Activated naive CD4-positive, alpha-beta T cell (primary cell): ENCODE measurements at places on chromosomes 7 and 10.

- no peak for DNase-seq
Observed at GRCh38 chr10:104301907-104302690, 33.1 kb downstream of the GSTO2 start.

DNA sequence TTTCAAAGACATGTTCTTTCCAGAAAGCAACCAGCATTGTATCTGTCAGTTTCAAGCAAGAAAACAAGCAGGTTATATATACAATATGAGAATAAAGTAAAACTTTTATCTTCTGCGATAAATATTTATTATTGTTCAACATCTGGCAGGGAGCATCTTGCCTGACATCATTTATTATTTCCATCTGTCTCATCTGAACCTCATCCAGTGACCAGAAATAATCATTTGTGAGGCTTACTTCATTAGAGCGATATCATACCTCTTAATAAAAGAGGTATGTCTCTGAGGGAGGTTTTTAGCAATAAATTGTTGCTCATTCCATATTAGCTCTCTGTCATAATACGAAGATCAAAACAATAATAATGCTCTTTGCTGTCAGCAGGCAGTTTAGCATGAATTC, 226.1 kb downstream of the CDC14C start:
- no peak for DNase-seq

DNA sequence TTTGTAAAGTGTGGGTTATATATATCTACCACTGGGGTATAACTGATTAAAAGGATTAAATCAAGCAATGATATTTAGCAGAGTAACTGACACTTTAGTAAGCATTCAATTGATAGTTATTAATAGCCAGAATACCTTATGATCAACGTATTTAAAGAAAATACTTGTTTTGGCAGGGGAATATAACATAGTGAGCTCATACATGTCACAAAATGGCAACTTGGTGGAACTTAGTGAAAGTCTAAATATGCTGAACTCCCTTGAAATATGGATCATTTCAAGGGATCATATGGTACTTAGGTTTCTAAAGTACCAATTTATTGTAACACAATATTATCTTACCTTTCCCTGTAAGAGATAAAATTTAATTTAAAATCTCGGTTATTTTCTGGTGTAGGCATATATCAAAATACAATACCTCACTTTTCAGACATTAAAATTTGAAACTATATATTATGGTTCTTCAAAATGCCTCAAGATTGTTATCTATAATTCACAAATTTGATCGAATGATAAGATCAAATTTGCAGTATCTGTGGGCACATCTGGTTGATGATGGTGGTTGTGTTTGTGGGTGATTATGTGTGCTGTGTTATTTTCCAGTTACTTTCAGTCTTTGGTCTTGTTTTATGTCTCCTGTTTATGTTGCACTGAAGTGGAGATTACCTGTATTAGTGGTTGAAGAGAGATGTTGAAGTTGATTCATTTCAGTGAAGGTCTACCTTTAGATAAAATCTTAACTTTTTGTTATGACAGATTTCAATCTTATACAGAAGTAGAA, 5.2 kb downstream of the ARL4A start:
- DNase-seq: no peak

DNA sequence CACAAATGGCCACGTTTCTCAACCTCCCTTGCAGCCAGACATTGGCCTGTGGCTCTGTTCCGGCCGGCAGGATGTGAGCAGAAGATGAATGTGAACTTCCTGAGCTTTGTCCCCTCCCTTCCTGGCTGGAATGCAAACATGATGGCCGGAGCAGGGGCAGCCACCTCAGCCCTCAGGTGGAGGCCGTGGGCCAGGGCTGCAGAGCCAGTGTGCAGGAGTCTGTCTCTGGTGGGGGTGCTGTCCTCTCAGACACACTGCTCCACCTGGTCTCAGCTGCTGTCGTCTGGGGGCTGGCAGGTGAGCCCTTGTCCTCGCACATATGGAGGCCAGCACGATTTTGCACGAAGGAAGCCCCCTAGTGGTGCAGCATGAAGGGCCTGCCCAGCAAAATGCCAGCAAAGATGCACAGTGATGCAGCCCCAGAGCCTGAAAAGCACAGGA, 25.3 kb upstream of the PWWP2B start:
- DNase-seq: no peak

DNA sequence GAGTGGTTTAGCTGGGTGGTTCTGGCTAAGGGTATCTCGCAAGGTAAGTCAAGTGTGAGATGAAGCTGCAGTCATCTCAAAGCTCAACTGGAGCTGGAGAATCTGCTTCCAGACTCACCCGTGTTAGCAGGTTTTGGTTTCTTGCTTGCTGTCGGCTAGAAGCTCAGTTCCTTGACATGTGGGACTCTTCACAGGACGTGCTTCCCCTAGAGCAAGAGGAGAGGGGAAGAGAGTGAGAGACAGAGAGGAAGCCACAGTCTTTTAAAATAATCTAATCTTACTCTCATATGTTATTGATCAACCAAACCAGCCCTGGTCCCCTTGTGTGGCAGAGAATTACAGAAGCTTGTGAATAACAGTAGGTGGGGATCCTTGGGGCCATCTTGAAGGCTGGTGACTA, 199.5 kb downstream of the REEP3 start:
- DNase-seq: no peak

DNA sequence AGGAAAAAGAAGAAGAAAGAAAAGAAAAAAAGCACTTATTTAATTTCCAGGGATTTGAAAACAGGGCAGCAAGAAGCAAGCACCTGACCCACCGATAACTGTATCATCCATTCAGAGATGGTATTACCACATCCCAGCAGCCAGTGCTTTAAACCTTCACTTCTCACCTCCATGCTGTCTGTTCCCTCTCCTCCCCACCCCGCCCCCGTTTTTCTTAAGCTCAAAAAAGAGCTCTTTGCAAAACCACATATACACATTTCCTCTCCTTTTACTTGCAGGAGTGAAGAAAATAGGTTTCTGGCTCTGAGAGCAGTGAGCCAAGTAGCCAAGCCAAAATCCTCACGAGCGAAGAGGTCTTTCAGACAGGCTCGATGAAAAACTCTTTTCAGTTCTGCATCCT, 2.2 kb downstream of the STOX1 start:
- no peak for DNase-seq

- DNase-seq: no peak
Observed at GRCh38 chr7:152363798-152364197, 72.0 kb downstream of the KMT2C start.

GRCh38 chr7:92720604-92721350, 115.6 kb downstream of the CDK6 start:
- DNase-seq: no peak

- no peak for DNase-seq
Observed at GRCh38 chr10:78434886-78435285, 401.2 kb downstream of the RPS24 start.

DNA sequence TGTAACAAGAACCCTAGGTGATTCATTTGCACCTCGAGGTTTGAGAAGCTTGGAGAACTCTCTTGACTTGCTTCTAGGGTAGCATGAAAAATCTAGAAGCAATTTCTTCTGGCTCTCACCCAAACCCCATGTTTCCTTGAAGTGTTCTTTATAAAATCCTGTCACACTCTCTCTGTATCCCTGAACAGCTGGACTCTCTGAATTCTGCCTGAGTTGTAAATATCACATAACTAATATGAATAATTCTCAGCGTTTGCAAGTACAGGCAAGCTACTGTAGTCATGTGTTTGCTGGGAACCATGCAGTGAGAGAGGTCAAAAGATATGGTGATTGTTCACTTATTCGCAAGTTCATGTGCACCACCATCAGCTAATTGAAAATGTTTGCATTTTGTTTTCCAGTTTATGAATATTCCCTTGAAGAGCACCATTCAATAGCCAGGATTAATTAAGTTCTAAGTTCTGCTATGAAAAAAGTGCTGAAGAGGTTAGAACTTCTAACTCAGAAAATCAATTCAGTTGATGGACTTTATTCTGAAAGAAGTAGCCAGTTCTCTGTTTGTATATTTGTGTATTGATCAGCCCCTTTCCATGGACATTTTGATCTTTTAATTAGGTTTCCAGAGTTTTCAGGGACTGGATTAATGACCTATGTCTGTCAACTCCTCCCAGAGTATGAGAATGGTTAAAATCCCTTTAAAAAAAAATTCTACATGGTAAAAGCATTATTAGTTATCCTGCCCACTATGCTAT, 243.0 kb downstream of the PLXDC2 start:
- DNase-seq: no peak

GRCh38 chr7:22827563-22827962, 4.9 kb upstream of the TOMM7 start:
- DNase-seq: no peak

DNA sequence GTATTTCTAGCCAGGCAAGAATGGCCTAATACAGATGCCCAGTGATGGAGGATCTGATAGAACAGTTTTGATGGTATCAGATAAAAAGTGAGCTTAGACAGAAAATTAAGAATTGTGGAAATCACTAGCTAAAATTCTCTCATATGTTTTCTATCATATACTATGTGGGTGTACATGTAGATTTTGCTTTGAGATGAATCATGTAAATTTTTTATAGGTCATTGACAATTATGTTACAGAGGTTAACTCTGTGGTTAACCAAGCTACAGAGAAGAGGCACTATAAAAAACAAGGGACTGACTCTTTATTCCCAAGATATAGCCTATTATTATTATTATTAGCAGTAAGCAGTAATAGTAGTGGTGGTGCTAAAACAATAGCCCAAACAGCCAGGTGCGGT, 156.5 kb downstream of the ITGA8 start:
- no peak for DNase-seq

- DNase-seq: no peak
Observed at GRCh38 chr10:85761906-85762445, 604.6 kb downstream of the GRID1 start.

GRCh38 chr10:35508647-35509046, 96.5 kb upstream of the GJD4 start:
- DNase-seq: no peak

- DNase-seq: no peak
Observed at GRCh38 chr7:112201411-112201810, 4.8 kb downstream of the DOCK4 start.

- no peak for DNase-seq
Observed at GRCh38 chr10:48805848-48806247, 121.2 kb downstream of the WDFY4 start.

DNA sequence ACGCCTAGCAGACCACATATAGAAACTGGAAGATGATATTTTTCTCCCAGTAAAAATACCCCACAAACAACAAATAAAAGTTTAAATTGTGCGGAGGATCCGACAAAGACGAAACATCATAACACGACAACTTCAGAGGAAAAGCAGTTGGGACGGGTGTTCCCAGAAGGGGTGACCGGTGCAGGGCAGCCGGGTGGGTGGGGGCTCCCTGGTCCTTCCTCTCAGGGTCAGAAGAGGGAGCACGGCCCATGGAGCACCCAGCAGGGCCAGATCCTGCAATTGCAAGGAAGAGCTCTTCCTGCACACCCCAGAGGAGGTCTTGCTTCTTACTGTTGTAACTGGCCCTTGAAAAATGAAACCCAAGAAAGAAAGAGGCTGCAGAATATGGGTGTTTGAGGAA, 608.5 kb upstream of the MKI67 start:
- DNase-seq: no peak

DNA sequence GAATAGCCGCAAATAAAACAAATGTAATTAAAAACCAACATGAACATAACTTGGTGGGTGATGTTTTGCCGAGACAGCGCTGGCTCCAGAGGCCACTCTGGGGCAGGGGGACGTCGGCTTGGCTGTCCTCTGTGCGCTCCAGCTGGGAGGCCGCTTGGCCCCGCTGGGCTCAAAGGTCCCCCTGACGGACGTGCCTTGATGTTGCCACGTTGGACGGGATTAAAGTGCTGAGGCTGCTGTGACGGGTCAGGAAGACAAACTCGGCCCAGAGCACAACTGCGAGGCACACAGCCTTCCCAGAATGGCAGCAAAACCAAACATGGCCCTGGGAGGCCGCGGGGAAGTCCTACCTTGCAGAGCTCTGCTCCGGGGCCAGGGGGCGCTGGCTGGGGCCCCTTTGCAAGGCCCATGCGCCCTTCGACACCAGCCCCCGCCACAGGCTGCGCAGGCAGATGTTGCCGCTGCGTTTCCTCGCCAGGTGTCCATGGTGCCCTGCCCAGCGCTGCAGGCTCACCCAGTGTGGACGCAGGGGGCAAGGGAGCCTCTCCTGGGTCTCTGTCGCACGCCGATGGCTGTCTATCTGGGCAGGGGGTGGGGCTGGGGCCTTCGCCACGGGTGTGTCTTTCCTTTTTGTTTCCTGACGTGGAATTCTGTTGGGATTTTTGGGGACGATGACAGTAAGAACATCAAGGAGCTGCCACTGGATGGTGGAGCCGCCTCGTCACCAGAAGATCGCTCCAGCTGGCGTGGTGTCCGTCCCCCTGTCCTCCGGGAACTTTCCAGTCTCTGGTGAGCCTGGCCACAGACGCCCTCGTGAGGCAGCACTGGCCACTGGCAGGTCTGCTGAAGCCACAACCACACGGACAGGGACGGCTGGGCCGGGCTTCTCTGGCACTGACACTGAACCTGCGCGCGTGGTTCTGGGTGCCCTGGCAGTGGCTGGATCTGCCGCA, 99.6 kb upstream of the DIP2C start:
- DNase-seq: no peak

- no peak for DNase-seq
Observed at GRCh38 chr10:33901166-33901565, 566.7 kb upstream of the NRP1 start.

- DNase-seq: no peak
Observed at GRCh38 chr10:101290431-101290830, 61.2 kb upstream of the LBX1 start.

- no peak for DNase-seq
Observed at GRCh38 chr7:68015978-68016532, 1019.4 kb downstream of the TYW1 start.

DNA sequence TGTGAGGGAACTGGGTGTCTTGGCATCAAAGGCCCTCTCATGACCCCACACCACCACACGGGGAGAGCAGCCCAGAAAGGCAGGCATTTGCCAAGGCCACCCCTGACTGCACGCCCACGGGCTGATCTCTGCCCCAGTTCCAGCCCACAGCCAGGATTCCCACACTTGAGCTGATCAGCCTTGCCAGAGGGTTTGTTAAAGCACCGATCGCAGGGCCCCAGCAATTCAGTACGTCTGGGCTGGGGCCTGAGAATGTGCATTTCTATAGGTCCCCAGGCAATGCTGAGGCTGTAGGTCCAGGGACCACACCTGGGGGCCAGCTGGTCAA, 103.9 kb downstream of the TNS3 start:
- DNase-seq: no peak
